ENCODE measurements at places on chromosomes 1 and 21.

DNA sequence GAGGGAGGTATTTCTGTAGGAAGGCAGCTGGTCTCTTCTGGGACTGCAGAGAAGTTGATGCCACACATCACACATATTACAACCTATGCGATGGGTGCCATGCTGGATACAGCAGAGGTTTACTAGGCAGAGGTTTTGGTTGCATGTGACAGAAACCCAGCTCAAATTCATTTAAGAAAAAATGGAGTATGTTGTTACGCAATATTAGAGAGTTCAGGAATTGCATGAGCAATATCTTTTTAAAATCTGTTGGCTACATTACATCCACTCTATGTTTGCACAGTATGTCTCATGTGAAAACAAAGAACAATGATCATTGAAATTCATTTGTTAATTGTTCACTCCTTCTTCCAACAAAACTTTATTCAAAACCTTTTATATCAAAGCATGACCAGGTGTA lies 425.2 kb downstream of the RWDD3 start:
- no peak for DNase-seq

DNA sequence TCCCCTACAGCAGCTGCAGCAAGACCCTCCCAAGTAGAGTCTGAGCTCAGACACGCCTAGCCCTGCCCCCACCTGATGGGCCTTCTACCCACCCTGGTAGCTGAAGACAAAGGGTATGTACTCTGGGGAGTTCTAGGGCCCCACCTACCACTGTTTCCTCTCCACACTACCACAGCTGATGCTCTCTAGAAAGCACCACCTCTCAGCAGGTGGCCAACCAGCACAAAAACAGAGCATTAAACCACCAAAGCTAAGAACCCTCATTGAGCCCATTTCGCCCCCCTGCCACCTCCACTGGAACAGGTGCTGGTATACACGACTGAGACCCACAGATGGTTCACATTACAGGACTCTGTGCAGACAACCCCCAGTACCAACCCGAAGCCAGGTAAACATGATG lies 258.9 kb downstream of the SETD4 start:
- DNase-seq: no peak

GRCh38 chr1:11294951-11295350 lies 22.0 kb downstream of the UBIAD1 start:
- no peak for DNase-seq

DNA sequence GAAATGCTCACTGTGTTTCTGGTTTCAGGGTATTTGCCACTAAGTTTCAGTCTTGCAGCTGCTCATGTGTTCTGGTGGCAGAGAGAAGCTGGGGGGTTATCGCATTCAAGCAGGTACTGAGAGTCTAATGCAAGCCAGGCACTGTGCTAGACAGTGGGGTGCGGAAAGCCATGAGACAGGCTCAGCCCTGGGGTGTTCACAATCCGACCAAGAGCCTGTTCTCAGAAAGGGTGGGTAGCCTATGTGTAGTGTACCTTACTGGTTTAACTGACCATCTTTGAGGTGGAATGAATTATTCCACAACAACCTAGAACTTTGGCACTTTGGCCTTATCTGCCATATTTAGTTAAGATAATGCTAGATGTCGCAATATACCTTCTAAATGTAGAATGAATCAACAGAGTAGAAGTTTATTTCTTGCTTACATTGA lies 55.3 kb upstream of the ROR1 start:
- DNase-seq: no peak

GRCh38 chr1:156477526-156478249 lies 22.9 kb downstream of the MEF2D start:
- DNase-seq: peak; percentile 43

DNA sequence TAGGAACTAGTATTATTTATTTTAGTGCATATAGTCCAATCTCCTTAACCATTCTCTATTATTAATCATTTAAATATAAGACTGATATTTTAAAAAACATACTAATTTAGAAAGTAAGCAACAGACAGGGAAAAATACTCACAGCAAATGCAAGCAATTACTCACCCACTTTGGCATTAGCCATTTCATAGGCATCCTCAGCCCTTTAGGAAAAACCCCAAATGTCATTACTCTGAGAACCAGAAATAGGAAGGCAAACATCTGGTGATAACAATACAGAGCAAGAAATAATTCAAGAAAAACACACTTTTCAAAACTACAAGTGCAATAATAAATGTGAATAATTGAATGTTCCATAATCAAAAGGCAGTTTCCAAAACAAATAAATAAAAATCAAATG lies 545.1 kb downstream of the PLPP3 start:
- DNase-seq: no peak

DNA sequence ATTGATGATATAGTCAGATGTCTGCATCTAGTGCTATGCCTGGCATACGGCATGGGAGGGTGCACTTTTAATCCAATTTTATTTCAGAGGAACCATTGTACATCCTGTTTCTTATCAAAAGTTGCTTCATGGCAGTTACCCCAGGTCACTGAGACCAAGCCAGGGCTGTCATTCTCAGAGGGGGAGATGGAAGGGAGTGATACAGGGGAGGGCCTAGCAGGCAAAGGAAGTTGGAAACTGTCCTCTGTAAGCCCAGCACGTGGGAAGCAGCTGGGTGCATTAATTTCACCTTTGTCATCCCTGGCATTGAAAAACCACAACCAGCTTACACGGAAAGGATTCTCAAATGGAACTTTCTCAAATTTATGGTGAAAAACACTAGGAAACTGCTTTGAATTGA lies 458.7 kb upstream of the ADAMTS5 start:
- no peak for DNase-seq

GRCh38 chr1:182707122-182707521 lies 22.7 kb upstream of the RGS8 start:
- peak; percentile 26 for DNase-seq

GRCh38 chr1:233614743-233615521 lies 1.0 kb downstream of the KCNK1 start:
- no peak for DNase-seq

DNA sequence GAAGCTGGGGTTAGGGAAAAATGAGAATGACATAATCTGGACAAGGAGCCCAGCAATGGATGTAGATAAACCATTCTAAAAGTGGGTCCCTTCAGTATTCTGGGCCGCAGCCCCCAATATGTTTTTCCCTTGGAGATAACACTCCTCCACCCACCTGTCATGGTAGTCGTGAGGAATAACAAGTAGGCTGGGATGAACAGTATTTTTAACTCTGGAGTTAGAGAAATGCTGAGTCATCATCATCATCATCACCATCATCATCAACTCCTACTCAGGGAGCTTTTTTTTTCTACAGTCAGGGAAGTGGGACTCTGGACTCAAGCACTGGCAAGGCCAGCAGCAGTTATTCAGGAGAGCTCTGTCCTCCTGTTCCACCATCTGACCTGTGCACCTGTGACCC lies 12.8 kb downstream of the CADM3 start:
- no peak for DNase-seq

DNA sequence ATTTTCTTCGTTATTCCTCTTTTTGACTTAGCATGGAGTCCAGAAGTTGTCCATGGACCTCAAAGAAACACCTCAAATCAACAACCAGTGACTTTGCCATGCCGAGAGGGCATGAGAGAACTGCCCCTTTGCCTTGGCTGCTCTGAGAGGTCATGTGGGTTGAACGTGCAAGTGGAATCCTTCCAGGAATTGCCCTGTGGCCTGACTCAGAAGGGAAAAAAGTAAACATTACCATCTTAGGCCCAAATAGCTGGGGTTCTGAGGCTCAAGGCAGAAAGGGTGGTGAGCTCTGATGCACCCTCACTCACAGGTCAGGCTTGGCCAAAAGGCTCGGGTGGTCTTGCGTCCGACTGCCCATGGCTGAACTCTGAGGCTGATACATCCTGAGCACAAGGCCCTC lies 15.1 kb downstream of the STUM start:
- DNase-seq: no peak

DNA sequence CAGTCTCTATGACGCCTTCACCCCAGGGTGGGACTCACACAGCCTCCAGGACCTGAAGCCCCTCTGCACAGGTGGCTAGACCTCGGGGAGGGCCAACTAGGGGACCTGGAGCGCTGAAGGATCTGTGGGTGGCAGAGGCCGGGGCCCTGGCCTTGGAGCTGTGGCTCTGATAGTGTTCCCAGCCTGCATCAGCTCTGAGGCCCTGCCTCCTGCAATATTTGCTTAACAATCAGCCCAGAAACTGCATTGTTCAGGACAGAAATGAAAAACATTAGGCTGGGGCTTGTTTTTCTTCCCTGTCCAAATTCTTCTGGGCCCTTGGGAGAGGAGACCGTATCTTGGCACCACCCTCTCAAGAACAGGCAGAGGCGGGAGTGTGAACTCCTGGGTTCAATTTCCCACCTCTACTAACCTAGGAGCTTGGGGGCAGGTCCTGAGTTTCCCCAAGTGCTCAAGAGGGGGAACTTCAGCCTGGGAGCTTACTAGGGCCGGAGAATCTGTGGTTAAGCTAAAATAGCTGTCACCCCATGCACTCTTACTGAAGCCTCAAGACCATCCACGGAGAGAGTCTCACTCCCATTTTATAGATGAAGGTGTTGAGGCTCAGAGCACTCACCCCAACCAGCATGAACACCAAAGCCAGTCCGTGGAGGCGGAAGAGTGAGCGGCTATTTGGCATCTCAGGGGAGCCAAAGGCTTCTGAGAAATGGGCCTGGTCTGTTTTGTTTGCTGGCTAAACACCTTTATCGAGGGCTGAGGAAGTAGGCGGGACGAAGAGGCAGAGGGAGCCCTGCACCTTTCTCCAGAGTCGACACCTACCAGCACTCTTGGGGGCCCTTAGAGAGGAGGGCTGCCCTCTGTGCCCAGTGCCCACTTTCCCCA lies 18.8 kb upstream of the CASZ1 start:
- DNase-seq: no peak

- peak; percentile 84 for DNase-seq
Observed at GRCh38 chr1:246492611-246493245, 14.4 kb downstream of the SMYD3 start.

- DNase-seq: peak; percentile 58
Observed at GRCh38 chr1:156383023-156383422, 14.0 kb downstream of the RHBG start.

- no peak for DNase-seq
Observed at GRCh38 chr1:4880626-4881025, 226.2 kb downstream of the AJAP1 start.

DNA sequence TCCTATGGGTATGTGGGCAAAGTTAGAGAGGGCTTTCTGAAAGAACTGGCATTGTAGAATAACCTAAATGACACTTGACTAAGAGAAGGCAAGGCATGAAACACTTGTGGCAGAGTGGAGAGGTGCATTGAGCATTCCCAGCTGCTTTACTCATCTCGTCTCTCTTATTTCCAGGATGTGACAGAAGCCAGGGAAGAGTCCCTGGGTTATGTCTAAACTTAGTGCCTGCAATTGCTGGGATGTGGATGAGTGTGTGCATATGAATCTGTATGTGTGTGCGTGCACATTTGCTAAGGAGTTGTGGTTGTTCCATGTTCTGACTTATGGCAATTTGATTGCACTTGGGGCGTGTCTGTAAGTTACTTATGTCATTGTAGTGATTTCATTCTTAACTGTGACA lies 1326.5 kb upstream of the B3GALT2 start:
- DNase-seq: no peak

GRCh38 chr1:50968821-50969610 lies 1.0 kb upstream of the CDKN2C start:
- peak; percentile 49 for DNase-seq

DNA sequence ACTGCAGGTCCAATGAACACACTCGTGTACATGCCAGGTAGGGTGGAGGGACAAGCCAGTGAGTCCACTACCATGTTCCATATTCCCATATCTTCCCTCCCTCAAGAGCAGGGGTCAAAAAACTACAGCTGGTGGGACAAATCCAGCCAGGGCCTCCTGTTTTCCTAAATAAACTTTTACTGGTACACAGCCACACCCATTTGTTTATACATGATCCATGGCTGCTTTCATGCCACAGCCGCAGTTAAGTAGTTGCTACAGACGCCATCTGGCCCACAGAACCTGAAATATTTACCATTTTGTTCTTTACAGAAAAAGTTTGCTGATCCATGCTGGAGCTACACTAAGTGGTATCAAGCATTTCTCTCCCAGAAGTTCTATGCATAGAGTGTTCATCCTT lies 42.4 kb downstream of the CASQ2 start:
- no peak for DNase-seq

DNA sequence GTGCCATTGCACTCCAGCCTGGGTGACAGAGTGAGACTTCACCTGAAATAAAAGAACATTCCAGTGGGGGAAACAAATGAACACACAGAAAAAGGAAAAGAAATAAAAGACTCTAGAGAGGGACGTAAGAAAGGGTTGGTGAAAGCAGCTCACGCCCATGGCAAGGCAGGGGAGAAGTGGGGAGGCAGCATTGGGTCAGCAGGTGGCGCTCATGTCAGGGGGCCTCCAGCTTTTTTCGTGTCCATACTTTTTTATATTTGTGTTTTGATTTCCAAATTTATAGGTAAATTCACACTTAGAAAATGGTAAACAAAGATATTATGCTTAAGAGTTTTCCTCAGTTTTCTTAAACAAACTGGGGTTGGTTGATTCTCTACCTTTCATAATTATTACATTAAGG lies 45.5 kb downstream of the VPS13D start:
- peak; percentile 69 for DNase-seq

GRCh38 chr1:101284021-101284420 lies 47.2 kb downstream of the S1PR1 start:
- DNase-seq: no peak

- no peak for DNase-seq
Observed at GRCh38 chr1:180415236-180415848, 87.0 kb downstream of the ACBD6 start.

- DNase-seq: no peak
Observed at GRCh38 chr1:121558514-121558913, 373.7 kb downstream of the SRGAP2C start.

GRCh38 chr1:51648180-51649109 lies 31.6 kb downstream of the OSBPL9 start:
- no peak for DNase-seq

DNA sequence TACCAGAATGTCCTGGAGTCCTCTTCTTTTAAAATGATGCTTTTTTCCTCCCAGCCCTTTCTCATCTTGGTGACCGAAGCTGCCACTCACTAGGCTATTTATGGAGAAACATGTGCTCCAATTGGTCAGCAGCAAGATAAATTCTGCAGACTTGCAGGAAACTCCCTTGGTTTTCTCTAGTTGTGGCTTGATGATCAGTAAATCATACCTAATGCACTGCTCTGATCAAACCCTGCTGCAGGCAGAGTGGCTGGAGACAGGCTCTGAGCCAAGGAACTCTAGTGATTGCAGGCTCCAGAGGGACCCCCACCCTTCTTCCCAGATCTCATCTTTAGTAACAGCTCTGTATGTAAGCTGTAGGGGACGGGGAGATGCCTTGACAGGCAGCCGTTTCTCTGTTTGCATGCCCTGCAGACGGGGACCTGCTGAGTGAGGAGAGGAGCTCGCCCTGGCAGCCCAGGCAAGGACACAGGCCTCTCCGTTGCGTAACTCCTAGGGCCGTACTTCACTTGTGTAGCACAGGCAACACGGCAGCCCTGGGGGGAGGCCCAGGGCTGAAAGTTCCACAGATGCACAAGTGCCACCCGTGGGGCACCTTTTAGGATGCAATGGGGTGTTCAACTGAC lies 14.5 kb downstream of the SLC6A17 start:
- no peak for DNase-seq

- DNase-seq: no peak
Observed at GRCh38 chr1:113178522-113178921, 105.5 kb downstream of the LRIG2 start.

- peak; percentile 34 for DNase-seq
Observed at GRCh38 chr1:218344814-218345672, at the start of gene TGFB2. TGFB2 (plus strand) TSS chr1:218345336; CDS start chr1:218346702, 1,366 bp downstream.

GRCh38 chr1:45836451-45836850 lies 33.0 kb downstream of the MAST2 start:
- no peak for DNase-seq

- no peak for DNase-seq
Observed at GRCh38 chr1:64287071-64287470, 83.6 kb downstream of the UBE2U start.
